ENCODE measurements at places on chromosomes 1 and 21.
A peak's percentile ranks its signal among the peaks of the same experiment; 100 is the strongest.

GRCh38 chr1:116585886-116586285, 15.1 kb upstream of the CD58 start:
- no peak for DNase-seq

- peak; percentile 54 for DNase-seq
Observed at GRCh38 chr1:30759718-30760281, 2.2 kb upstream of the LAPTM5 start.

DNA sequence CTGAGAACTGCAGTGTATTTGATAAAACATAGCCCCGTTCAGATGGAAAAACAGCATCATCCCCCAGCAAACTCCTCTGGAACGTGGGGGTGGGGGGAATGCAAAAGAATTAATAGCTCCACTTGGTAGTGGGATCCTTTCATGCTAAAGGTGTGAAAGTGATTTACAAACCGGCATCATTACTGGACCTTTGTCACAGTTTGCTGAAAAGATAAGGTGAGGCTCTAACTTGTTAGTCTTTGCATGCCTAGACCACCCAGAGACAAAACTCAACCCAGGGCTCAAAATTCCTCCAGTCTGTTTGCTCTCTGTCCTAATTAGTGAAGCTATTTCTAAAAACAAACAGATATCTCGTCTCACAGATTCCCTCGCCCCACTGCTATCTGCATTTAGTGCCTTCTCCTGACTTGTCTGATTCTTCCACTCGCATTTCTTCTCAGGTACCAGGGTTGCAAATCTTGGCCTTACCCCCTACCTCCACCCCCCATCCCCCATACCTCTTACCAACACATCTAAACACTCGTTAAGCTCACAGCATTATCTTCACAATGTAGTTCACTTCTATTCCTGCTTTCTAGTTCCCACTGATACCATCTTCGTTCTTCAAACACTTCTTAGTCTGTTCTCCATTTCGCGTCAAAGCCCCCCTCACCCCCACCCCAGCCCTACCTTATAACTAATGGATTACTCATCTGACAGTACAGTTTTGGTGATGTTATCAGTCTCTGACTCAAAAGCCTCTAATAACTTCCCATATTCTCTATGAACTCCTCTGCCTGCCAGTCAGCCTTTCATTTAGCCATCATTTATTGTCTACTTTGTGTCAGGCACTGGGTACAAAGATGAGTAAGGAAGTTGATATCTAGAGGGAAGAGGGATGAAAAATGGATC, 11.8 kb downstream of the IER5 start:
- no peak for DNase-seq

DNA sequence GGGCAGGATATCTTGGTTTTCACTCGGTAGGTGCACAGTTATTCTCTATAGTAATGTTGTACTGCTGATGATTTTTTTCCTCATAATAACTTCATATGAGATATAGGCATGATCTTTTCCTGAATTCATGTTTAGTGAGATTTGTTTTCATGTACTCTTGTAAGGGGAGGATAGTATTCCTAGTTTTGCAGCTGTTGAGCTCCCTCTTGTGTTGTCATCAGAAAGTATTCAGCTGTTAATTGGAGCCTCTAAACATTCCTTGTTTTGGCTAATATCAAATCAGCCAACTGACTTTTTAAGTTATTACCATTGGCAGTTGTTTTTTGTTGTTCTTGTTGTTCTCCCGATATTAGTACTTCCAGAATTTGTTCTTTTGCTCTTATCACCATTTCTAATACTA, 24.4 kb downstream of the OR10R2 start:
- DNase-seq, result no peak

GRCh38 chr1:217881131-217881543, 250.0 kb downstream of the SPATA17 start:
- no peak for DNase-seq

- DNase-seq, result no peak
Observed at GRCh38 chr1:80896781-80897356, 903.9 kb upstream of the ADGRL2 start.

GRCh38 chr1:41872074-41872473, 46.6 kb downstream of the HIVEP3 start:
- no peak for DNase-seq

DNA sequence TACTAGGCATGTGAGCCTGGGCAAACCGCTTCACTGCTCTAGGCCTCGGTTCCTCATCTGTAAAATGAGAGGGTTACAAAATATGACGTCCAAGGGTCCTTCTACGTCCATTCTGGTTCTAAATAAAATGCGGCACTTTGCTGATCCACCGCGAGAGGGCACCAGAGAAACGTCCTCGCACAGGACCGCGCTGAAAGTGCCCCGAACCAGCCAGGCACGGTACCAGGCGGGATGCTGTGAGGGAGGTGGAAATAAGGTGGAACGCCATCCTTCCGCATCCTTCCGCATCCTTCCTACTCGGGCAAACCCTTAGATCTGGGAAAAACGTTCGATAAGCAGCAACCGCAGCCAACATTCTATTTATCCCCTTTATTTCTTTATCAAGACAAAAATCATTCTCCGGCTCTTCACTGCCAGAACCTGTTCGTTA, 60.3 kb upstream of the KRTAP19-8 start:
- peak; percentile 58 for DNase-seq

- no peak for DNase-seq
Observed at GRCh38 chr1:8718850-8719361, 98.5 kb downstream of the RERE start.

DNA sequence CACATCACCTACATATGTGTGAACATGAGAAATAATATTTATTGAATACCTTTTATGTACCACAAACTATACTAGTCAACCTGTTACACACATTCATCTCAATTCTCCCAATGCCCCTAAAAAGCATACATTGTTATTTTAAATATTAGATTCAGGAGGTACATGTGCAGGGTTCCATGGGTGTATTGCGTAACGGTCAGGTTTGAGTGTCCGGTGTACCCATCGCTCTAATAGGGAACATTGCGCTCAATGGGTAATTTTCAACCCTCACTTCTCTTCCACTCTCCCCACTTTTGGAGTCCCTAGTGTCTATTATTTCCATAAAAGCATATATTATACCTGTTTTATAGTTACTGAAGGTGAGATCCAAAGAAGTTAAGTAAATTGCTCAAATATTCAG, 82.0 kb downstream of the IFI44 start:
- DNase-seq, result no peak

DNA sequence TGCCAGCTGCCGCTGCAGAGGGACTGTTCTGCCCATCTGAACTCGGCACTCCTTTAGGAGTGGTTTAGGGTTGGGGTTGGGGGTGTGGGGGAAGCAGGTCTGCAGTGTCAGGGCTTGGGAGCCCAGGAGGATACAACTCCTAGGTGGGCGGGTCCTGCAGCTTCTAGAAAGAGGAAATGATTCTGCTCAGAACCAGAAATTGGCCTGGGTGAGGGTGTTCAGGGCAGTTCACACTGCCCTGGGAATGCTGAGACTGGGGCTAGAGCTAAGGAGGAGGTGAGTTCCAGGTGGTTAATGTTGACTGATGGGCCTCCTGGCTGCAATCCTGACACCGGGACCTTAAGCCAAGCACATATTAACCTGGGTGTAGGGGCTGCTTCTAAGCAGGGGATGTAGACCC, 4.8 kb upstream of the SLC26A9 start:
- no peak for DNase-seq

DNA sequence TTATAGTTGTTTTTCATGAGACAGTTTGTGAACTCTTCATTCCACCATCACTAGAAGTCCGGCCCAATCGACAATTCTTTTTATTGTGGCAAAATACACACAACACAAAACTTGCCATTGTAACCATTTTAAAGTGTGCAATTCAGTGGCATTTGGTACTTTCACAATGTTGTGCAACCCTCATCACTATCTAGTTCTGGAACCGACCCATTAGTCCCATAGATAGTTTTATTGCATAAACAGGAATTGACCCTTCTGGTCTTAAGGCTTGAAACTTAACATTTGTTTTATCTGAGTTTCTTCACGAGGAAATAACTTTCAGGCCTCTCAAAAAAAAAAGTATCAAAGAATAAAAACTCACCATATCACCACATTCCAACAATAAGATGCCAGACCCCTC, 8.8 kb upstream of the PPIE start:
- no peak for DNase-seq

DNA sequence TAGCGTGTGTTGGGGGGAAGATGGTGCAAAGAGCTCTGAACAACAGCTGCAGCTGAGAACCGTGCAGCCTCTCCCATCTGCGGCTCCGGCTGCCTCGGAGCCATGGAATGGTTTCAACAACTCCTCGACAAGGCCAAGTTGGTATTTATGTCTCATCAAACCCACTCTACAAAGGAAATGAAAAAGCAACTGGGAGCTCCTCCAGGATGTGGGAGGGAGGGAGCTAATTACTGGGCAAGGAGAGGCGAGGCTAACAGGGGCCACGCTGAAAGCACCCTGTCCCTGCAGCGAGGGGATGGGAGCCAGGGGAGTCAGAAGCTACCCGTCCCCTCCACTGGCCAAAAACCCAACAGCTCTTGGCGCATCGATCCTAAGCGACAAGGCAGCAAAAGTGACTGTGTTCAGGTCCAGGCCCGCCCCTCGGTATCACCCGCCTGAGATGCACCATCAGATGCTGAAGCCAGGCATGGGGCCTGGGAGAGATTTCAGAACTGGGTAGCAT, 63.1 kb downstream of the ACOT7 start:
- no peak for DNase-seq

GRCh38 chr1:233582439-233582838, 31.5 kb upstream of the KCNK1 start:
- no peak for DNase-seq

DNA sequence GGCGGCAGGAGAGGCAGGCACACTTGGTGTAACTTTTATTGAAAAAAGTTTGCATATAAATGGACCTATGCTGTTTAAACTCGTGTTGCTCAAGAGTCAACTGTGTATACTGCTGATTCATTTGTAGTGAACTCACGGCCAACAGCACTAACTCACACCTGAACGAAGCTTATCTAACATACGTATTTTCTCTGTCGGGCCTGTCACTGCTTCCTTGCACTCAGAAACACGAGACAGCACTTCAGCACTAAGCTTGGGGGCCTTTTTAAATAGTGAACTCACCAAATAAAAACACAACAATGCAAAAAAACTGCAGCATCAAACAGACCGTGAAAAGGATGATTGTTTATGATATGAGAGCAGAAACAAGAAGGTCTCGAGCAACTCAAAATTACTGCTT, 58.9 kb upstream of the NEK2 start:
- DNase-seq, result no peak

- DNase-seq, result no peak
Observed at GRCh38 chr1:207868251-207868773, 42.6 kb downstream of the CD34 start.

- DNase-seq, result no peak
Observed at GRCh38 chr1:31657020-31657804, 12.5 kb upstream of the PEF1 start.

DNA sequence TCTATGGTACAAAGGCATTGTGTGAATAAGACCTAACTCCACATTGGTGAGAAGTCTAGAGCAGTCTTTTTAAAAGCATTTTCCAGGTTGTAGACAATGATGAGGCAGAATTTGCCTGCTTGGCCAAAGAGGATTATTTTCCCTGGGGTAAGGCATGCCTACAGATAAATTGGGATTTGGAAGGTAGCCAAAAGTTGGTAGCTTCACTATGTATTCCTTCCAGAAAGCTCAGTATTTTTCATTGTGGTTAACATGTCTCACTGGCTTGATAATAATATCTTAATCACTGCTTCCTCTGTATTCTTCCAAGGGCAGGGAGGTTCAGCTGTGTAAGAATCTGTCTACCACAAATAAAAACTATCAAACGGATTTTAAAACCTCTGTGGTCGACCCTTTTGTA, 590.8 kb upstream of the PRMT6 start:
- no peak for DNase-seq

GRCh38 chr1:209414803-209415329, 168.6 kb upstream of the CAMK1G start:
- no peak for DNase-seq

GRCh38 chr1:244406337-244406736, 45.4 kb downstream of the ADSS2 start:
- DNase-seq, result no peak

GRCh38 chr1:17095141-17095540, 24.1 kb downstream of the PADI2 start:
- DNase-seq, result no peak

- no peak for DNase-seq
Observed at GRCh38 chr1:192108161-192108560, 50.1 kb upstream of the RGS18 start.

- no peak for DNase-seq
Observed at GRCh38 chr1:225462714-225463574, 35.1 kb upstream of the LBR start.

DNA sequence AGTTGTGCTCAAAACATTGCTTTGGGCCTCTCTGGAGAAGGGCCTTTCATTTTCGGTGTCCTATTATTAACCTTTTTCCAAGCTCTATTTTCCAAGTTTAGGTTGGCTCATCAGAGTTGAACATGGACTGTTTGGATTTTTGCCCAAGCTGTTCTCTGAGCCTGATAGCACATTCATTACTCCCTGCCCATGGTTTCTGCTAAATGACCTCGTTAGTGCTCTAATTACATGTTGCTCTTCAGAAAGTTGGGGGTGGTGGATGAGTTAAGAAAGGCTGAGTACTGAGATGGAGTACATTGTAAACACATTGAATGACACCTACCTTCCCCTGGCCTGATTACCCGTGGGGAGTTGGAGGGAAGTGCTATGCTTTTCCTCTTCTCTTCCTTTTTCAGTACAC, 38.9 kb downstream of the LMO4 start:
- DNase-seq, result no peak

DNA sequence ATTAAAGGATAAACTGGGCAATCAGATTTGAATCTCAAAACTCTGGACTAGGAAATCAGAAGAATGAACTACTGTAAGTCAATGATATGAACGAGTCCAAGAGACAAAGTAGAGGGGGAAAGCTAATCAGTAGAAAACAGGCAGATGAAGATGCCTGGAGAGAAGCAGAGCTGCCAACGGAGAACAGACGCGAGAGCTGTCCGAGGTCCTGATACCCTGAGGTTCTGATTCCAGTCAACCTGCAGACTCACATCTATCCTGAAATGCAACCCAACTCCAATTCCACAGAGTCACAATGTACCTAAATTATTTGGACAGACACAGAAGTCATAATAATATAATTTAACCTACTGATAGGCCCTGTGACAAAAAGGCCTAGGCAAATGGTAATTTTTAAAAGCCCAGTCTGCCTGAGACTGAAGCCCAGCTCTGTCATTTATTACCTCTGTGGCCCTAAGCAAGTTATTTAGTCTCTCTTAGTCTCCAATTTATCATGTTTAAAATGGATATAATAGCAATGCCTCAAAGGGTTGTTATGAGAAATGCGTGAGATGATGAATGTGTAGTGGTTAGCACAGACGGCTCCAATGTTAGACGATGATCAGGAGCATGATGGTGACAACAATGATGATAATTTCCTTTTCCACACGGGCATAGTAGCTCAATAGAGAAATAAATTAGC, 33.4 kb downstream of the RGS7 start:
- no peak for DNase-seq

- DNase-seq, result no peak
Observed at GRCh38 chr1:25771221-25772114, 28.5 kb upstream of the SELENON start.

DNA sequence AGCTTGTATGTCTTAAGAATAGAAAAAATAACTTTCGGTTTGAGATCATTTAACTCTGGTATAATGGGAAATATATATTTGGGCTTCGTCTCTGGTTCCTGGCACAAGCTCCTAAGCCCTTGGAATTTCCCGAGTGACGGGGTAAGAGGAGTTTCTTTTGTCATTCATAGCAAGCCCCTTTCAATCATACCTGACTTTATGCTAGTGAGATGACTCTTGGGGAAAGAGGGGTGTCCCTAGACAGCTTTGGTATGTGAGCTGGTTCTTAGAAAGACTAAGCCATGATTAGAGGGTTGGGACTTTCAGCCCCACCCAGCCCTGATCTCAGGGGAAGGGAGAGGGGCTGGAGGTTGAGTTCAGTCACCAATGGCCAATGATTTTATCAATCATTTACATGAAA, 13.9 kb upstream of the MTARC1 start:
- DNase-seq, result no peak
